ENCODE measurements at places on chromosomes 3 and 15. TPM values are rescaled to one million over a fixed set of nuclear protein-coding genes. Genes with fewer than 3 reads are reported as not detected.
A peak's percentile ranks its signal among the peaks of the same experiment; 100 is the strongest.

CLRN1 gene
- not detected for total RNA-seq

TUSC7 gene
- total RNA-seq: not detected

ZBTB11 gene
- total RNA-seq: 29.7 TPM

PRR20G gene
- not detected for total RNA-seq

SUMF1 gene
- 12.1 TPM for total RNA-seq

LAMB2 gene
- total RNA-seq: 0.77 TPM

ATP2B2 gene
- total RNA-seq: not detected

SEMA3G gene
- total RNA-seq: 0.16 TPM

ISLR gene
- not detected for total RNA-seq

LDHAL6B gene
- total RNA-seq: not detected

DNA sequence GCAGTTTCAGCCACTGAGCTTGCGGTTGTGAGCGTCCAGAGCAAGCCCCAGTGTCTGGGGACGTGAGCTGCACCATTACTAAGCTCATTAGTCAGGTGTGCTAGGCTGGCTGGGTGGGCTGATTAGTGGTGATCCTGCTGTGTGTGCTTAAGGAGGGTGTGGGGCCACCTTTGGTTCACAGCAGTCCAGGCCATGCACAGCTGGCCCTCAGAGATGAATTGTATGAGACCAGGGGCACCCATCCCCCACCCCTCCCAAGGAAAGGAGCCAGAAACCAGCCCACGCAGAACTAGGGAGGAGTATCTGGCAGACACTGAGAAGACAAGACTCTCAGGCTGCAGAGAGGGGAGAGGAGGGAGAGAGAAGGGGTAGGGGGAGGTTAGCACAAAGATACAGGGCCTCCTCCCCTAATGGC, 3.8 kb downstream of the TYRO3 start:
- H3K4me1 ChIP-seq: peaks cover 16% of the 10 kb centered on the region
- peaks cover 8% of the 10 kb centered on the region for H3K27me3 ChIP-seq
- no peaks in the 10 kb centered on the region for H3K36me3 ChIP-seq
- DNase-seq: no peak

GRCh38 chr3:102006812-102007485, 157.6 kb downstream of the NFKBIZ start:
- no peak for DNase-seq
- no peaks in the 10 kb centered on the region for H3K36me3 ChIP-seq
- no peaks in the 10 kb centered on the region for H3K27me3 ChIP-seq
- H3K4me1 ChIP-seq: no peaks in the 10 kb centered on the region
- no peak overlapping the region for H3K27ac ChIP-seq
- no peak overlapping the region for H3K4me3 ChIP-seq

- no peaks in the 10 kb centered on the region for H3K27me3 ChIP-seq
- DNase-seq: no peak
- H3K27ac ChIP-seq: no peak overlapping the region
- no peaks in the 10 kb centered on the region for H3K36me3 ChIP-seq
- H3K4me1 ChIP-seq: no peaks in the 10 kb centered on the region
- H3K4me3 ChIP-seq: no peak overlapping the region
Measured at GRCh38 chr3:127037418-127037841, 54.5 kb downstream of the PLXNA1 start.

DNA sequence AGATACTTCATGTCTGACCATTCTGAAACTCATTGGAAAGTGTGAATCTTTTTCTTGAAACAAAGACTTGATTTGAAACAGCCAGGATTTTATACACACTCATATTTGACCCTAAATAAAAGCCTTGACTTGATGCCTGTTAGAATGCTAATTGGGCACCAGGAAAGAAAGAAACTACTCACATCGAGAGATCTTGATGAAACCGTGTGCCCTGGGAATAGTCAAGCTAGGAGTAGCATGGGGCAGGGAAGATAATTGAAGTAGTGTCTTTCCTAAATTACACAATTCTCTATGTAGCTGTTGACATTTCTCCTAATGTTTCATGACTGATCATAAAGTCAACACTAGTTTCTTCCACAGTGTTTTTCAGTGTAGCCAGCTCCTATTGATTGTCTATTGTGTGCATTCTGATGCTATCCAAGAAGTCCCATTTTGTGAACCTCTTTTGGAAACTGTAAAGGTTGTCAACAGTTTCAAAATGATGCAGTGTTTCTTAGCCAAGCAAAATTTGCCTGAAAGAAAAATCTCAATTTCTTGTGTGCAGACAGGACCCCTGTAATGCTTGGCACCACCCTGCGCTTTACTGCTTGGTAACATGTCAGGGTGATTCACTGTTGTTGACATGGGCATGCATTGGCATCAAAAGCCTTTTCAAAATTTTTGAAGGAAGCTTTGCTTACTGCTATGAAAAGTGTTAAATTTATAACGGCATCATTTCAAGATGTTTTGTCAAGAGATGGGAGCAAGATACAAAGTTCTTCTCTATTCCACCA, 52.5 kb upstream of the OTOL1 start:
- H3K36me3 ChIP-seq: no peaks in the 10 kb centered on the region
- no peak overlapping the region for H3K27ac ChIP-seq
- H3K4me1 ChIP-seq: no peaks in the 10 kb centered on the region
- H3K27me3 ChIP-seq: peaks cover 3% of the 10 kb centered on the region

- no peak for DNase-seq
- H3K27ac ChIP-seq: no peak overlapping the region
- H3K4me3 ChIP-seq: no peak overlapping the region
- H3K4me1 ChIP-seq: no peaks in the 10 kb centered on the region
- H3K36me3 ChIP-seq: no peaks in the 10 kb centered on the region
- no peaks in the 10 kb centered on the region for H3K27me3 ChIP-seq
Measured at GRCh38 chr15:76803049-76803571, 102.0 kb downstream of the SCAPER start.

DNA sequence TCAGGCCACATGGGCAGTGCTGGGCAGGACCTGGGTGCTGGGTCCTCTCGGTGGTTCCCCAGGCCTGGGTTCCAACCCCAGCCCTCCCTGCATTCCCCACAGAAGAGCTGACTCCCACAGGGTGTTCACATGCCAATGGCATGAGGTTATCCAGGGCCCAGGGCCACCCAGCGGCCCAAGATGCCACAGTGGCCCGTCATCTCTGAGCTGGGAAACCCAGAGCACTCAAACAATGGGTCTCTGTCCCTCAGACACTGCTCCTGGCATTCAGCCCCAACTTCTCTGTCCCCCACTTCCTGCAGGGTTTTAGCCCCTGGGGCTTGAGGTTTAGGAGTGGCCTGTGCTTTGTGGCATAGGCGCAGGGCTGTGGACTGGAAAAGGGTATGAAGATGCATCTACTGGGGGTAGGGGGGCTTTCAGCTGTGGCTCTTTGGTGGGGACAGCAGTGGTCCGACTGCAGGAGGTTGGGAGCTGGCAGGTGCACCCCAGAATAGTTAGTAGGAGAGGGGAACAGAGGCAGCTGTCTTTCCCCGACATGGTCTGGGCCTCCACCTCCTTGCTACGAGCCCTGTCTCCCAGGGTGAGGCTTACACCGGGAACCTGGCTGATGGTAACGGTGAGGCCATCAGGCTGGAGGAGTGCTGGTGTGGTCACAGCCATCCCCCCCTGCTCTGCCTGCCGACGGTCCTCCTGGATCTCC, 1.7 kb downstream of the CCDC9B start:
- H3K4me3 ChIP-seq: no peak overlapping the region
- DNase-seq: no peak
- peaks cover 17% of the 10 kb centered on the region for H3K4me1 ChIP-seq
- no peaks in the 10 kb centered on the region for H3K36me3 ChIP-seq
- H3K27me3 ChIP-seq: no peaks in the 10 kb centered on the region
- no peak overlapping the region for H3K27ac ChIP-seq

DNA sequence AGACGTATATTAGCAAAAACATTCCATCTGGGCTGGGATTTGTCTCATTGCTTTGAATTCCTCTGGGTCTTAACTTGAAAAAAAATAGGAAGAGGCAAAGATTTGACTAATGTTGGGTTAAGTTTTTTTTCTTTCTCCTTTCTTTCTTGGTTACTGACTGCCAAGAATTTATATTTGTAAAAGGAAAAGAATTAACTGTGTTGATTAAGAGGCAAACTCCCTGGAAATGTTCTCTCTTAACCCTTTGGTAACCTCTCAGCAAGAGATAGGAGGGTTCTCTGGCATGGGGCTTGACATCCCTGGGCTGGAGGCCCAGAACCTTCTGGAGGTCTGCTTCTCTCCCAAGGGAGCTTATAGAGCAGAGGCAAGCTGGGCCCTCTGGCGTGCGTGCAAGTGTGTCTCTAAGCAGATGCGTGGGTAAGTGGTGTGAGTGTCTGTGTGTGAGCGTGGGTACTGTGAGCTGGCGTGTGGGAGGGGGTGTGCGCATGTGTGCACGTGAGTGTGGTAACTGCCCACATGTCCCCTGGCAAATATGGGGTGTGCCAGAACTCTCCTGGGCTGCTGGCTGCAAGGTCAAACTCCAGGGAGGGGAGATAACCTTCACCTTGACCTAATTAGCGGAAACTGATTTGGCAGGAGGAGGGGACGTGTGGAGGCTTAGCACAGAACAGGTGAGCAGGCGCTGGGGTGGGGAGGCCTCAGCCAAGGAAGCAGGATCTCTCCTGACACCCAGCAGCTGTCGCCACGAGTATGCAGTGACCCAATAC, 49.4 kb upstream of the MAGEF1 start:
- H3K4me1 ChIP-seq: no peaks in the 10 kb centered on the region
- no peak overlapping the region for H3K4me3 ChIP-seq
- no peak overlapping the region for H3K27ac ChIP-seq
- H3K36me3 ChIP-seq: no peaks in the 10 kb centered on the region
- no peaks in the 10 kb centered on the region for H3K27me3 ChIP-seq

DNA sequence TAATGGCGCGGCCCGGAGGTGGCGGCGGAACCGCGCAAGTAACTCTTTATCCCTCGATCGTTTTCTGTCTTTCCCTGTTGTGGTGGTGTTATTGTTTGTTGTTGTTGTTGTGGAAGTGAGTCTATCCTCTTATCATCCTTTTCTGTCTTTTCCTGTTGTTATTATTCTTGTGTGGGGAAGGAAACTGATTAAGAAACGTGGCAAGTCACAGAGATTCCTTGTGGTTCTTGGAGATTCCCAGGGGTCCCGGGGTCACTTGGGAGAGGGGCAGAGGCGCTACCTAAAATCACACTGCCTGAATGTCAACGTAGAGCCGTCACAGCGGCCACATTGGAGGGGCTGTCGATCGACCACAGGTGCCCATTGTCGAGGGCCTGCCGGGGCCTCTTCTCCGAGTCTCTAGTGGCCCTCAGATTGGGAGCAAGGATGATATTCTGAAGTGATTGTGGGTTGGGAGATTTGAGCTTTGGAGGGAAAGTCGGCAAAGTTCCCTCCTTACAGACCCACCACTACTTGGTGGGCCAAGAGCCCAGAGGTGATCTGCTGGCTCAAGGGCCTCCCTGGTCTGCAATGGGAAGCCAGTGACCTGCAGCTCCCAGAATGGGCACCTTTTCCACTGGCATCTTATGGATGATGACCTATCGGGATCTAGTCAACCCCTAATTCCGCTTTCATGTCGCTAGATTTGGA, 790 bp downstream of the PARP14 start:
- H3K27me3 ChIP-seq: no peaks in the 10 kb centered on the region
- H3K27ac ChIP-seq: peak overlapping the region; percentile 93
- no peak for DNase-seq
- H3K4me3 ChIP-seq: peak overlapping the region; percentile 92
- H3K36me3 ChIP-seq: peaks cover 4% of the 10 kb centered on the region

GRCh38 chr3:34175636-34176176, 377.3 kb downstream of the PDCD6IP start:
- H3K27me3 ChIP-seq: no peaks in the 10 kb centered on the region
- no peak overlapping the region for H3K4me3 ChIP-seq
- no peaks in the 10 kb centered on the region for H3K36me3 ChIP-seq
- no peak overlapping the region for H3K27ac ChIP-seq
- no peak for DNase-seq

- H3K27me3 ChIP-seq: no peaks in the 10 kb centered on the region
- no peak overlapping the region for H3K27ac ChIP-seq
- H3K4me1 ChIP-seq: no peaks in the 10 kb centered on the region
- DNase-seq: no peak
- no peaks in the 10 kb centered on the region for H3K36me3 ChIP-seq
Measured at GRCh38 chr3:51802106-51802703, 23.2 kb upstream of the IQCF6 start.

DNA sequence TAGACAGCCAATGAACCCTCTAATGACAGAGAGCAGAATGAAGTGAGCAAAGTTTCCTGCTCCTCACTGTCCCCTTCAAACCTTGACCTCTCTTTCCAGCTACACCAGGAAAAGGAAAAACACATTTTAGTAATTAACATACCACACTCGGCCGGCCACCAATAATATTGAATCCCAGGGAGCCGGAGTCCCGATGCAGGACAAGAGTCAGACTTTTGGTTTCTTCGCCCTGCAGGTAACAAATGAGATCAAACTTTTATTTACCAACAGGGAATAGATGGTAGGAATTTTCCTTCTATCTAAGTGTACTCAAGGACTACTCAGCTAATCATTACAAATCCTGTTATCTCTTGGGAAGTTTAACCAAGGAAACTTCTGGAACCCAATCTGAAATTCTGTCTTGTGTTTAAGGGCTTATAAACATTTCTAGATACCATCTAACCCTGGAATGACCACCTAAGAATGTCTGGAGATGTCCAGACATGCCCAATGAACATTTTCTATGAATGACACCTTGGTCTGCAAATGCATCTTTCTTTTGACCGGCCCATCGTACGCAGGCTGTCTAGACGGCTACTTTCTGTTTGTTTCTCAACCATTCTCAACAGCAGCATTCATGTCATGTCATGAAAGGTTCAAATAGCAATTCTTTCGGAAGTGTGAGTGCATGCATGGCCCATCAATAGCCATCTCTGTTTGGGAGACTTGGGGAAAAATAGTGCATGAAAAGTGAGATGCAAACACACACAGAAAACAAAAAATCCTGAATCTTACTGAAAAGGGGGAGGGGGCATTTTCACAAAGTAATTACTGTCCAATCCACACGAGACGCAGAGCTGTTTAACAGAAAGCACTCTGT, 16.1 kb downstream of the PDZRN3 start:
- H3K27ac ChIP-seq: no peak overlapping the region
- no peak for DNase-seq
- no peak overlapping the region for H3K4me3 ChIP-seq
- no peaks in the 10 kb centered on the region for H3K36me3 ChIP-seq

GRCh38 chr15:78004919-78005634, 72.4 kb downstream of the TBC1D2B start:
- H3K27ac ChIP-seq: no peak overlapping the region
- no peaks in the 10 kb centered on the region for H3K27me3 ChIP-seq
- H3K4me3 ChIP-seq: no peak overlapping the region

- H3K4me3 ChIP-seq: peak overlapping the region; percentile 26
- H3K27me3 ChIP-seq: no peaks in the 10 kb centered on the region
- H3K36me3 ChIP-seq: peaks cover 30% of the 10 kb centered on the region
- no peak overlapping the region for H3K27ac ChIP-seq
- DNase-seq: peak; percentile 76
- H3K4me1 ChIP-seq: peaks cover 32% of the 10 kb centered on the region
Measured at GRCh38 chr3:56725175-56725574, 42.1 kb upstream of the TASOR start.

DNA sequence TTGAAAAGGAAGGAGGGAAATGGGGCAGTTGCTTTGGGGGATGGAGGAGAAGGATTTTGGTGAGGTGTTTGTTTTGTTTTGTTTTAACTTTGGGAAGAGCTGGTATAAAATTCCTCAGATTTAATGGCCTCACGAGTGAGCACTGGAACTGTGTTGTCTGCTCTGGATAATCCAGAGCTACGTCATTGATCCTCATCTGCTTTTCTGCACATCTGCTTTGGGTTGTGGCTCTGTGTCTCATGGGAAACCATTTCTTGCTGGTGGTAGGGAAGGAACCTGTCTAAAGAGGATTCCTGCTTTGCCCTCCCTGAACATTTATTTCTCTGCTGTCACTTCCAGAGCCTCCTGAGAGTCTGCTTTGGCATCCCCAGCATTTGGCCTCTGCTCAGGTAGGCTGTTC, 3.1 kb downstream of the SNRK start:
- H3K36me3 ChIP-seq: no peaks in the 10 kb centered on the region
- peak overlapping the region; percentile 94 for H3K4me3 ChIP-seq
- H3K4me1 ChIP-seq: peaks cover 63% of the 10 kb centered on the region
- no peak for DNase-seq
